Keratinocyte (primary cell): ENCODE measurements at places on chromosomes 3 and 15.

- DNase-seq, result peak; percentile 77
Measured at GRCh38 chr3:139953131-139953910, 18.3 kb downstream of the CLSTN2 start.

DNA sequence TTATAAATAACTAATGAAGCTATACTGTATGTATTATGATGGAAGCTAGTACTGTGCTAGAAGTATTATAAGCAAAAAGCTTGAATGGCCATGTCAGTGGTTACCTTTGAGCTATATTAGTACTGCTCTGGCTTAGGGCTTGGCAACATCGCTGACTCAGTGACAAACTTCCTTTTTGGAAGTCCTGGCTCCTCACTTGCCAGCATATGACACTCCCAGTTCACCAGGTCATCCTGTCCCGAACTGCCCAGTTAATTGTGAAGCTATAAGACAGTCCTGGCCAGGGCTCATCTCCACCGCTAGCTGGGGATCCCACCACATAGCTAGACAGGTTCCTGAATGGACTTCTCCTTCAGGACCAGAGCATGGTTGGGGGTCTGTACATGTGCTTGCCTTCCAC, 31.9 kb downstream of the RAB8B start:
- DNase-seq, result no peak

DNA sequence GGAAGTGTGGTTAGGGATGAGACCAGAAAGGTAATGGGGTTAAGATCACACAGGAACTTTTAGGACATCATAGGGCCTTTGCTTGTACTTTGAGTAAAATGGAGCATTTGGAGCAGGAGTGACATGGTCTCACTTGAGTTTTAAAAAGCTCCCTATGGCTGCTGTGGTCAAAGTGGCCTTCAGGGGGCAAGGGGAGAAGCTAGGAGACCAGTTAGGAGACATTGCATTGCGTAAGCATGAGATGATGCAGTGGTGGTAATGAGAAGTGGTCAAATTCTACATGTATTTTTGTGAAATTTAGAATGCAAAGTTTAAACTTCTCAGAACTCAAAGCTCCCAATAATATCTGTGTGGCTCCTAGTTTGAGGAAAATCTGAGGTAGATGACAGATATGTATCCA, 27.9 kb downstream of the MED12L start:
- DNase-seq, result no peak

GRCh38 chr3:181105646-181106045, 116.1 kb upstream of the DNAJC19 start:
- no peak for DNase-seq

DNA sequence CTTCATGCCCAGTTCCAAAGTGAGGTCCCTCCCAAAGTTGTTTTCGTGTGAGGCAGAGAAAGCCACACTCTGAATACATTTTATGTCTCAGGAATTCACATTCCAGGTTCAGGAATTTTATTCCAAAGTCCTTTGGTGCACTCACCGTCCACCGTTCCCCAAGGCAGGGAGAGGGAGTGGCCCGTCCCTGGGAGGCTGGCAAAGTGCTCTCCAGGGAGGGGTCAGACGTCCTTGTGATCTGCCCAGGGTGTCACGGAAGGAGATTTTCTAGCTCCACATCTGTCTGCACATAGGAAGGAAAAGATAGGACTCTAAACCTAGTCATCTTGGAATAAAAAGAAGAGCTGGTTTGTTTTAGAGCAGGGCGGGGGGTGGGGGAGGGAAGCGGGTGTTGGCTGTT, 47.9 kb downstream of the KLF13 start:
- no peak for DNase-seq

DNA sequence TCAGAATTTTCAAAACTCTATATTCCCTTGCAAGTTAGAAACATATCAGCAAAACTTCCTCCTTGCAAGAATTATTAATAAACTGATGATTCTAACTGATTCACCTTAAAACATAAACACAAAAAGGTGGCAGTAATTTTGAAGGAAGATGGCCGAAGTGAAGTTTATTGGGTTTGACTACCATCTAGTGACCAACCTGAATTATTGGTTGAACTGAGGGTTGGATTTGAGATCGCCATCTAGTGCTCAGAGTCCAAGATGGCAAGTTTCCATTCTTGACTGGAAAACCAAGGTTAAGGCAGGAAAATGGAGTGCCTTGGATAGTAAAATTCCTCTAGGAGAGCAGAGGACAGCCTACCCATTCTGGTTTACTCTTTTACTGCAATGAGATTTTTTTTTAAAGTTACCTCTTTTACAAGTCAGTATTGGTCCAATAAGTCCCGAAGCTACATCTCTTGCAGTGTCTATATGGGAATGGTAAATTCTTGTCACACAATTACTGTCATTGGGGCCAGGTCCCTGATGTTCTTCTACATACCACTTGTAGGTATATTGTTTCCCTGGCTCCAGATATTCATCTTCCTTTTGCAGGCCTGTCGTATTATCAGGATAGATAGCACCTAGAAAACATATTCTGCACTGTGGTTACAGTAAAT, 51.6 kb upstream of the CP start:
- DNase-seq, result peak; percentile 35

DNA sequence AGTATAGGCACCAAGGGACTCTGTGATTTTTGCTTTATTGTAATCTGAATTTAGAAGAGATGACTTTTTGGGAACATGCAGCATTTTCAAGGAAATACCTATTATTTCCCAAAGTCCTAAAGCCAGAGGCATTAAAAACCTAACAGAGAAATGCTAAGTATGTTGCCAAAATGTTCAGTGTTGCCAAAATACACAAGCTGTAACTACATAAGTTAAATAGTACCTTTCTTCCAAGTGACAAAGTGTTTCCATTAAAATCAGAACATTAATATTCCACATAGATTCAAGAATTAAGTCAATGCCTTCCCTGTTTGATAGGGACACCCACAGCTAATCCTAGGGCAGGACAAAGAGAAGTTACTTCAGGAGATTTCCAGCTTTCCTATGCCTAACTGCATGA, 42.0 kb downstream of the MKRN2 start:
- no peak for DNase-seq

DNA sequence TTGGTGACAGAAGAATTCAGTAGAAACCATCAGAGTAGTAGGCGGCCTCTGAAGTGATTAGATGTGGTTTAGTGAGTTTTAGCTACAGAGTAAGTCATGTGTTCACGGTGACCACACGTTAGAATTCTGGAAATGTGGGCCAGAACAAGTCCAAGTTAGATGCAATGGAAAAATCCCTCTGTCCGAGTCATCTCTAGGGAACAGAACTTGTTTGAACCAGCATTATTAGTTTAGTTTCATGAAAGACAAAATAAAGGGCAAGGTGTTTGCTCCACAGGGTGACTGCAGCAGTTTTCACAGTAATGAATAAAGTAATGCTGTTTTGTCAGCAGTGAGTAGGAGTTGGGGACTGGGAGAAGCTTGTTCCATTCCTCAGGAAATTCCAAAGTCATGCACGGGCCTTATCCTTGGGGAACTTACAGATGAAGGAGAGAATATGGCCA, 100.2 kb downstream of the CGNL1 start:
- no peak for DNase-seq

- no peak for DNase-seq
Measured at GRCh38 chr3:103006526-103007183, 571.8 kb downstream of the ZPLD1 start.

- DNase-seq, result no peak
Measured at GRCh38 chr15:85649372-85649771, 145.4 kb downstream of the KLHL25 start.

DNA sequence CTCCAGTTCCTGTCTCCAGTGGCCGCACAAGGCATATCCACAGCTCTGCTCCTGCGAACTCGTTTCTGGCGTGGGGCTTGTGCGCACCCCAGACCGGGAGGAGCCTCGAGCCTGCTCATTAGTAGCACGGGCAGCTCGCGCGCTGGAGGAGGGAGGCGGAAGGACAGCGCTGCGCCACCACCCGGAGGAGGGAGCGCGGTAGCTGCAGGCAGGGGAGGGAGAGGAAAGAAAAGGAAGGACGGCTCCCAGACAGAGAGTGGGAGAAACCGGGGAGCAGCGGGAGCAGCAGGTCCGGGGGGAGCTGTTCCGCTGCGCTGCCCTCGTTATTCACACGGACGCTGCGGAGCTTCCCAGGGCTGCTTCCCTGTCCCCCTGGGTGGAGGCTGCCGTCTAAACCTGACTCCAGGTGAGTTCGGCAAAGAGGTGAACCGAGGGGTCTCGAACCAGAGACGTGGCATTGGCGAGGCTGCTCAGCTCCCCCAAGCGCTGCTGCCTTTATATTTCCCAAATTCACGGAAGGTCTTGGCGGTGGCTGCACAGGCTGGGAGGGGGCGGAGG, 121.3 kb upstream of the ZNF717 start:
- DNase-seq, result no peak

DNA sequence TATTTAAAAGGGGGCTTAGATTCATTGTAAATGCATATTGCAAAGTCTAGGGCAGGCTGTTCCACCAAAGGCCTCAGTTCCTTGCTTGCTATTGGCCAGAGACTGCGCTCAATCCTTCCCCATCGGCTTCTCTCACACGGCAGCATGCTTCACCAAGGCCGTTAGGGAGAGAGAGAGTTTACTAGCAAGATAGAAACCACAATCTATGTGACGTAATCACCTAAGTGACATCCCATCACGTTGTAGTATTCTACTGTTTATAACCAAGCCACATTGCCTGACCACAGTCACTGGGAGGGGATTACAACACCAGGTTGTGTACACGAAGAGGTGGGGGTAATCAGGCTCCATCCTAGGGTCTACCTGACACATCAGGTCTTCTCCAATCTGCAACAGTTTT, 16.0 kb upstream of the NPAP1 start:
- DNase-seq, result no peak

DNA sequence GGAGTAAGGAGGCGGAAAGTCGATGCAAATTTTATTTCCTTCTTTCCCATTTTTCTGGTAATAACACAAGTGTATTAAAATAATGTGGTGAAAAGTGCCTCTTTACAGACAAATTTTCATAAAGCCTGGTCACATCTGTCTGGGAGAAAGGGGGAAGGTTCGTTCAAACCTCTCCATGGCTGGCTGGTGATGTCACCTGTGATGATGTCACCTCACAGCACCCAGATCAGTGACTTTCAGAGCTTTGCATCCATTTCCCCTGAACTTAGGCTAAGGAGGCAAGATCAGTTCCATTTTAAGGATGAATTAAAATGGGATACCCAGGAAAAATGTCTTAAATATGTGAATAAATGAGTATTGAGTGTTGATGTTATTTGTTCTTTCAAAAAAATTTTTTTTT, 34.1 kb downstream of the ATP10A start:
- no peak for DNase-seq

GRCh38 chr3:24828011-24828410, 333.4 kb upstream of the THRB start:
- DNase-seq, result no peak

GRCh38 chr3:157501863-157502262, 1.4 kb downstream of the VEPH1 start:
- no peak for DNase-seq

DNA sequence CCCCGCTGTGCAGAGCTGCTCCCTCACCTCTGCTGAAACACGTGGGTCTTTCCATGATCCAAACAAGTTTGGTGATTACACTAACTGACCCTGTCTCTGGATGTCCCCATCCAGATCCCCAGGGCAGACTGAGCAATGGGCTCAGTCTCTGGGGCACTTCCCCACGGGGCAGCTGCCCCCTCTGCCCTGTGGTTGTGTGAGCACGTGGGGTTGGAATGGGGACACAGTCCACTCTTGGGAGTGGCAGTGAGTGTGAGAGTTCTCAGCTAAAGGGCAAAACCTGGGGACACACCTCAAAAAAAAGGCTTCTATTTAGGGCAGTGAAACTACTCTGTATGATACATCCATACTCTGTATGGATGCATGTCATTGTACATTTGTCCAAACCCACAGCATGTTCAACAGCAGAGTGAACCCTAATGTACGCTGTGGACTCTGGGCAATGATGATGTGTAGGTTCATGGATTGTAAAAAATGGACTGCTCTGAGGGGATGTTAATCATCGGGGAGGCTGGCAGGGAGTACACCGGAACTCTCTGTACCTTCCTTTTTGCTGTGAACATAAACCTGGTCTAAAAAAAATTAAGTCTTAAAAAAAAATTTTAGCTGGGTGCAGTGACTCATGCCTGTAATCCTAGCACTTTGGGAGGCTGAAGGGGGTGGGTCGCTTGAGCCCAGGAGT, 49.9 kb upstream of the BLM start:
- DNase-seq, result no peak

- no peak for DNase-seq
Measured at GRCh38 chr3:170033489-170033888, 4.3 kb upstream of the GPR160 start.

GRCh38 chr3:14877469-14877868, 58.7 kb downstream of the FGD5 start:
- no peak for DNase-seq
